Naive B cell (primary cell): ENCODE measurements at places on chromosomes 5 and 9. TPM values are rescaled to one million over a fixed set of nuclear protein-coding genes. Genes with fewer than 3 reads are reported as not detected.

DNA sequence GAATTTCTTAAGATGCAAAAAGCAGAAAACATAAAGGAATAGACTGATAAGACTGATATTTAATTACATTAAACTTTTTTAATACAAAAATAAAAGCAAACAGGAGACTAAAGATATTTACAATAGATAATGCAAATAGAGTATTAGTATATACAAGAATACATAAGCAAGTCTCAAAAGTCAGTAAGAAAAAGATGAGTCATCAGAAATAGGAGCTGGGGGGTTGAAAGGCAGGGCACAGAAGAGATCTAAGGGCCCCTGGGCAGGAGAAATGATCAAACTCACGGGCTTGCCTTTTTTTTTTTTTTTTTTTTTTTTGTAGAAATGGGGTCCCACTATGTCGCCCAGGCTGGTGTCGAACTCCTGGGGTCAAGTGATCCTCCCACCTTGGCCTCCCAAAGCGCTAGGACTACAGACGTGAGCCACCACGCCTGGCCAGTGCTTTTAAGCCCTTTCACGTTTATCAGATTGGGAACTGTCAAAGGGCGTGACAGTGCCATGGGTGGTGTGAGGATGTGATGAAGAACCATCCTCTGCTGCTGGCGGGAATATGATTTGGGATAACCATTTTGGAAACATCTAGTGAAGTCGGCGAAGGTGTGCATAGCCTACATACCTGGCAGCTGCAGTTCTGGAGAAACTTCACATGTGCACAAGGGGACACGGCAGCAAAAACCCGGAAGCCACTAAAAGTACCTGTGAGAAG, 126.1 kb downstream of the CACNA1B start:
- DNase-seq, result no peak

GRCh38 chr5:69491838-69492390, 676 bp upstream of the OCLN start:
- DNase-seq, result no peak

- no peak for DNase-seq
Measured at GRCh38 chr9:77429928-77430327, 218.2 kb downstream of the GNA14 start.

DNA sequence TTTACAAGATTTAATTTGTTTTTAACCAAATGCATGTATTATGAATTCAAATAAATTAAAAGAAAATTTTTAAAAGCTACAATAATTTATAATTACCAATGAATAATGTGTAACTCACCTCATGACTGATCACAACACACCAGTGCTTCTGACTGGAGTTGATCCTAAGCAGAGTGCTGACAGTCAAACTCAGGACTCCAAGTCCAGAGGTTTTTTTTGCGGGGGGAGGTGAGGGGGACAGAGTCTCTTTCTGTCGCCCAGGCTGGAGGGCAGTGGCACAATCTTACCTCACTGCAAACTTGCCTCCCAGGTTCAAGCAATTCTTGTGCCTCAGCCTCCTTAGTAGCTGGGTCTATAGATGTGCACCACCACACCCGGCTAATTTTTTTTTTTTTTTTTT, 71.0 kb upstream of the MELK start:
- no peak for DNase-seq

DNA sequence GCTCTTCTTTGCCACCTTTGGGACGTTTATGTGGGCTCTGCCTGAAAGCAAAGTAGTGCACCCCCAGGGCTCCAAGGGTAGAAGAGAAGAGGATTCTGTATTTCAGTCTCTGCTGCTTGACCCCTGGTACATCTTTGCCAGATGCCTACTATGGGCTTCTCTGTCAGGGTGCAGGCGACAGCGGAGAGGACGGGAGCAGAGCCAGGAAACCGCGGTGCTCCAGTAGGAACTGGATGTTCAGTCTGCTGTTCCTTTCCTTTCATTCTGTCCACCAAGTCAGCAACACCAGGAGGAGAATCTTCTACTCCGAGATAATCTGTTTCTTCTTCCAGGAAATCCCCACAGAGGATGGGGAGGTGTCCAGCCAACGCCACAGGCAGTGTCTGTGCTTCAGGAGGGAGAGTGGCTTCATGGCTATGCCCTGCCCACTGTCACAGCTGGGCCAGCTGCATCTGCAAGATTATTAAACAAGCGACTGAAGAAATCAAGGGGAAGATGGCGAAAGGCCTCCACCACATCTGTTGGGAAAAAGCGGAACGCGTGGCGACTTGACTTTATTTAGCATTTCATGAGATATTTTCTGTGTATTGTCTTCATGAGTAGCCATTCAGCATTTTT, 398.3 kb downstream of the IRX1 start:
- DNase-seq, result no peak

DNA sequence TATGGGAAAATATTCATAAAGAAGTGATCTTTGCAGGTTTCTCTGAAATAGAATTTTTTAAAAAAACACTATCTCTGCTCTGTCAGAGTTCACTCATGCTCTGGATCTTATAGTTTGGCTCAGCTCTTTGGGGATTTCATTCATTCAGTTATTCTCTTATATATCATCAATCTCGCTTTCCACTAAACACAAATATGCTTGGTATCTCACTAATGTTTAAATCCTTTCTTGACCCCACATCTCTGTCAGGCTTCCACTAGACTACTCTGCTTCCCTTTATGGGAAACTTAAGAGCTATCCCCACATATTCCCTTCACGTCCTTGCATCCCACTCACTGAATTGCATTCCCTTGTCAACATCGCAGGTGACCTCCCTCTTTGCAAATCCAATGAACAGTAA, 396.1 kb downstream of the ENC1 start:
- DNase-seq, result no peak

DNA sequence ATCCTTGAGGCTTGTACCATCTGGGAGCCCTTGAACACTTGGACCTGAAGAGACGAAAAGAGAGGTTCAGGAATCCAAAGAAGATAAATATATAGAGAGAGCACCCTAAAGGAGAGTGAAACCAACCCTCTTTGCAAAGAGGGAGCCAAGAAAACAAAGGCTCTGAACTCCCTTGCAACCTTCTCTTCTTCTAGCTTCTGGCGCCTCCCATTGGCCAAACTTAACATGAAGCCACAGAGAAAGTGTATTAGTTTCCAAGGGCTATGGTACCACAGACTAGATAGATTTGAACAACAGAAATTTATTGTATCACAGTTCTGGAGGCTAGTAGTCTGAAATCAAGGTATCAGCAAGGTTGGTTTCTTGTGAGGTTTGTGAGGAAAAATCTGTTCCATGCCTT, 175.1 kb downstream of the HCN1 start:
- DNase-seq, result no peak

GRCh38 chr5:109252731-109253130, 157.0 kb downstream of the PJA2 start:
- DNase-seq, result no peak

DNA sequence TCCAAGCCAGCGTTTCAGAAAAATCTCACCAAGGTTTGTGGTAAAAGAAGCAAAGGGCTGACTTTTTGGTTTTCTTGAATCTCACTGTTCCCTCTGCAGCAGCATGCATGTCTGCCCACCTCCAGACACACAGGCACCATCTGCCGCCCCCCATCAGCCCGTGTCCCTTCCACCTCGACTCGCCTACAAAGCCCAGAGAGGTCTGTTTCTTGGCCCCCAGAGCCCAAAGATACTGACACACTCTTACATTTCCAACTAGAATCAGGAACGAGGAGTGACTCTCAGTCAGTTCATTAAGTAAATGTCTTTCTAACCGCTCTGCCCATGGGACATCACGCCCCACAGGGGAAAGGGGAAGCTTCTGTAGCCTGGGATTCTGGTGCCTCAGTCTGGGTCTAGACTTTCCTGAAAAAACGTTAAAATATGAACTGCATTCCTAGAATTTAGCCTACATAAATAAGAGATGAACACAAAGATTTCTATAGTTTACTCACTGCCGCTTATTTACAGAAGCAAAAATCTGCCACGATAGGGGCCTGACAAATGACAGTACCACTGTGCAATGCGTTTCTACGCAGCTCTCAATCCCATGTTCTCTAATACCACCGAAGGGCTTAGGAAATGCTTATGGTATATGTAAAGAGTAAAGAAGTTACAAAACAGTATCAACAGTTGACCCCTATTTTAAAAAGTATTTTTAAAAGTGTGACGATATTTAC, 4.1 kb downstream of the IL4 start:
- DNase-seq, result no peak

DNA sequence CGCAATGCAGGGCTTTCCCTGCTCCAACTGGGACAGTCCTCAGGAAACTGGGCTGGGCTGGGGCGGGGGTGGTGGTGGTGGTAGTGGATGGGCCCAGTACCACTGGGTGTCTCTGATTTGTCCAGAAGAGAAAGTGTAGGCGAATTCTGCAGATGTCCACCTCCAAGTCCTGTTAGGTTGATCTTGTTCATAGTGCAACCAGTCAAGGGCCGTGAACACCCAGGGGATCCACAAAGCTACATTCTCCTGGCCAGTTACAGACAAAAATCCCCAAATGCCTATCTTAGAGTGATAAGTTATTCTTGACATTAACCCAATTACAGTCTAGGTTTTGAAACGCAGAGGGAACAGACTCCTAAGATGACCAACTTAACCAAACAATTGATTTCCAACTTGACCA, 97.5 kb upstream of the SHB start:
- no peak for DNase-seq

DNA sequence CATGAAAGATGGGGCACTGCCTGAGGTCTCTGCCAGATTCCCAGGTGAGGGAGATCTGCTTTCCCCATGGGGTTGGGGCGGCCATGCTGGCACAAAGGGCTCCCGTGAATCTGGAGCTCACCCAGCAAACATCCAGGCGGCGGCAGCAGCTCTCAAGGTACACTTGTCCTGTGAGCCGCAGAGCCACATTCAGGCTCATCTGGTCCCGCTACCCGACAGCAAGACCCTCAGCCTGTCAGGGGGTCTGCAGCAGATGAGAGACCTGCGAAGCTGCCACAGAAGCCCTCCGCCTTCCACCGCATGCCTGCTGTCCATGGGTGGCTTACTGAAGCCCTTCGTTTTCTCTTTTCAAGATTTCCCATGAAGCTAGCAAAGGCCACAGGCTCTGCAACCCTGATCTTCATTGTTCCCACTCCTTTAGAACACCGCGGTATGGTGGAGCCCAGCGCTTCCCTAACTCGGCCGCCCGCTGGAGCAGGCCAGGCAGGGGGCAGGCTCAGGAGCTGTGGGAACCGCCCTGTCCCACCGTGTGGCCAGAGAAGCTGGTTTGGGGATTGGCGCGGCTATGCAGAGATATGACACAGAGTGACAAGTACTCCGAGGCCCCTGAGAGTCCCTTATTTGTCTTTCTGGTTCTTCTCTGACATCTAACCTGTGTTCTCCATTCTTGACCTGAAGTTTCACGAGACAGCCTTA, 8.8 kb downstream of the LRRC14B start:
- no peak for DNase-seq

DNA sequence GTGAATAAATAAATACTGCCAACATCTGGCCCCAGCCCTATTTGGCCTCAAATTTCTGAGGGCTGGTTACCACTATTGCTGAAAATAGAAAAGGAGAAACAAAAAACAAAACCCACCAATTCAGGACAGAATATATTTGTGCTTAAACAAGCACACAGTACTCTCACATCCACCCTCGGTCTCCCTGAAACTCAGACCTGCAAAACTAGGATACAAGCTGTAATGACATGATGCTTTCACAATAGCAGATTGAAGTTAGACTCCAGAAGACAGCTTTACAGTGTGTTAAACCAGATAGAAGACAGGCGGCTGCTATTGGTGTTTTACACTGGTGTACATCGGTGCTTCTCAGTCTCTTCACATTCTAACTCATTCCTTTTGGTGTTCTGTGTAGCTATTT, 214.9 kb upstream of the DMRT1 start:
- DNase-seq, result no peak

DNA sequence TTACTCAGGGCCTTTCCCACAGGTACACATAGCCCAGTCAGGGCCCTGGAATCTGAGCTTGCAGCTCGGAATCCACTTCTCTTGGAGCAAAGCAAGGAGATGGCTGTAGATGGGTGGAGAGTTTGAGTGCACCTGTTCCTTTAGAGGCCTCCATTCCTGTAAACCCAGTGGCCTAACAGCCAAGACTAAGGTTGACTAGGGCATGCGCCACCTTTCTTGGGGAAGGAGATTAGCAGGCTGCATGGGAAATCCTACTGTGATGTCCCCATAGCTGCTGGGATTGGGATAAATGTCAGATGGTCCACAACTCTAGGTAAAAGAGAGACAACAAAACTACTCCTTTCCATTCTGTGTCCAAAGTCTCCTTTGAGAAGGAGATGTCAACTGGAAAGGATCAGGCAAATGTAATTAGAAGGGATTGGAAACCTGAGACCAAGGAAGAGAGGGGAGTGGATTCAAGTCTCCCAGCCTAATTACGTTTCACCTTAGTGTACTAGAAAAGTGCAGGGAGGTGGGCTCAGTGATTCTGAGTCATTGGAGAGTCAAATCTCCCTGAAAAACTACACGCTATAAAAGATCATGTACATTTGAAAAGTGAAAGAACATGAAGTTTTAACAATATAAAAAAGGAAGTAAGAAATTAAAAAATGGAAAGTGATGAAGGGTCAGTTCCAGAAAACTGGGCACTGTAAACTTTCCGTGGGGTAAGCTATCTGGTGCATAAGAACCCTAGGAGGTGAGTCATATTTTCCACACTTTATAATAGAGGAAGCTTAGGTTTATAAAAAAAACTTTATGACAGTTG, 104.2 kb downstream of the SEC61B start:
- no peak for DNase-seq

DNA sequence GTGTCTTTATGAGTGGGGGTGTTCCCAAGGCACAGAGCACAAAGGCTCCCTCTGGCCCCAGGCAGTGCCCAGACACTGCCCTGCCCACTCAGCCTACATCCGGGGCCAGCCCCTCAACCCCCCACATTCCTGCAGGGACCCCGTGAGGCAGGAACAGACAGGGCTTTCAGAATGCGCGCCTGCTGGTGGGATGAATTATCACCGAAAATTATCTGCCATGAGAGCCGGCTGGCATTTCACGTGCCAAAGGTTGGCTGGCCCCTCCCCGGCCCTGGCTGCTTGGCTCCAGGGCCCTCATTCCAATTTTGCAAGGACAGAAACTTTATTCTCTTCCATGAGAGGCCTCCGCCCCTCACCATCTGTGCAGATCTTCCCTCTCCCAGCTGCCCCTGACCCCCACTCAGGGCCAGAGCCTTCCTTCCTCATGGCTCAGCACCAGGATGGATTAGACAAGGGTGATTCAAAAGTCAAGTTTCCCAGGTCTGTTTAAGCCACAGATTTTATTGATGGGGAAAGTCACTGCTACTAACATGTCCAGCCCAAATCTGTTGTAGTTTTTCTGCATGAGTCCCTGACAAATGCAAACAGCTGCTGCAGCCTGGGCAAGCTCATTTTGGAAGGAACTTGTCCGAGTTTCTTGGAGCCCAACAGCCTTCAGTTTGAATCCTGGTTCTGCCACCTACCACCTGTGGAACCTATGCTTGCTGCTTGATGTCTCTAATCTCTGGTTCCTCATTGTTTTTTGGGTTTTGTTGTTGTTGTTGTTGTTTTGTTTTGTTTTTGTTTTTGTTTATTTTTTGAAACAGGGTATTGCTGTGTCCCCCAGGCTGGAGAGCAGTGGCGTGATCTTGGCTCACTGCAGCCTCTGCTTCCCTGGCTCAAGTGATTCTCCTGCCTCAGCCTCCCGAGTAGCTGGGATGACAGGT, 32.3 kb upstream of the WDR38 start:
- DNase-seq, result no peak

GRCh38 chr5:154103233-154103632, 64.5 kb downstream of the MFAP3 start:
- no peak for DNase-seq

GRCh38 chr9:89278997-89279739, 31.8 kb upstream of the CKS2 start:
- DNase-seq, result no peak

Gene CD180
- polyA plus RNA-seq, result 42.0 TPM

Gene PARP8
- 43.2 TPM for polyA plus RNA-seq

Gene AK3
- 28.3 TPM for polyA plus RNA-seq

Gene UBE2QL1
- not detected for polyA plus RNA-seq

Gene PLEKHG4B
- polyA plus RNA-seq, result not detected

Gene OCLN
- polyA plus RNA-seq, result 0.11 TPM

Gene EIF4E1B
- not detected for polyA plus RNA-seq

Gene FAM153A
- not detected for polyA plus RNA-seq
